ENCODE measurements at places on chromosomes 7 and 10.

DNA sequence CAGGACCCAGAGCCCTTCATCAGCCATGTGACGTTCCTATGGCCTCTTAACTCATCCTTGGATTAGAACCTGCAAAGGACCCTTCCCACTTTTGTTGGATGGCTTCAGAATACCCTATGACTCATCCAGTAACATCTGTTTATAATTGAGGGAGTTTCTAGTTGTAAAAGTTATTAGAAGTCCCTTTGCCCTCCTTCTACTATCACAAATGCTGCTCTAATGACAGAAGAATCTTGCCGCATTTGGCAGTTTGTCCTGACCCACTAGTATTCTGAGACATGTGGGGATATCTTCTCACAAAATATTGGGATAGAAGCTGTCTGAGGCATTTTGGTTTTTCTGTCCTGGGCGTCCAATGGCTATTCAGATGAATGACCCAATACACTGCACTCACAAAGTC lies 251.8 kb upstream of the TMEM72 start:
- DNase-seq = no peak

DNA sequence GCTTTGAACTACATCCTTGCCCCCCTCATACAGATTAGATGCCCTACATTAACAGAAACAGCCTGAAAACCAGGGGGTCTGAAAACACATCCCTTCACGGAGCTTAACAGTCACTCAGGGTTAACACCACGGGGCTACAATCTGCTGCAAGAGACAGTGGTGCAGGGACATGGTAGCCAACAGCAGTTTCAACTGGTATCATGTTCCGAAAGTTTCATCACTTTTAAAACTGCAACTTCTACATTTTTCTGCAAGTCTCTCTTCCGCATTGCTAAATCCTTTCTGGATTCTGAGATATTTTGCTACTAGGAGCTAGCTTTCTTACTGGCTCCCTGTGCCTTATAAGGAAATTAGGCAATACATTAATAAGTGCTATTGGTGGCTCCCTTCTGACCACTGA lies 92.6 kb downstream of the JAZF1 start:
- DNase-seq = no peak

DNA sequence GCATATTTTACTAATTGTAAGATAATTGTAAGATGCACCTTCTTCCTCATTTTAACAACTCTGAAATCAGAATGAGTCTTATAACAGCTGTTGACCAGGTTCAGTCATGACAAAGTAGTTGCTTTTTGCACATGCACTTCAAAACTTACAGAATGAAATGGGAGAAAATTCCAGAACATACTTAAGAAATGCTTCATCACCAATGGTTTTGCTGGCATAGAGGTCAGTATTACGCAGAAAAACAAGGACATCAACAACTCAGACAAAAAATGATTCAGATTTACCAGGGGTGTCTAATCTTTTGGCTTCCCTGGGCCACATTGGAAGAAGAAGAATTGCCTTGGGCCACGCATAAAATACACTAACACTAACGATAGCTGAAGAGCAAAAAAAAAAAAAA lies 13.3 kb downstream of the COL28A1 start:
- DNase-seq = no peak

- no peak for DNase-seq
Observed at GRCh38 chr10:35959252-35959651, 317.2 kb upstream of the FZD8 start.

DNA sequence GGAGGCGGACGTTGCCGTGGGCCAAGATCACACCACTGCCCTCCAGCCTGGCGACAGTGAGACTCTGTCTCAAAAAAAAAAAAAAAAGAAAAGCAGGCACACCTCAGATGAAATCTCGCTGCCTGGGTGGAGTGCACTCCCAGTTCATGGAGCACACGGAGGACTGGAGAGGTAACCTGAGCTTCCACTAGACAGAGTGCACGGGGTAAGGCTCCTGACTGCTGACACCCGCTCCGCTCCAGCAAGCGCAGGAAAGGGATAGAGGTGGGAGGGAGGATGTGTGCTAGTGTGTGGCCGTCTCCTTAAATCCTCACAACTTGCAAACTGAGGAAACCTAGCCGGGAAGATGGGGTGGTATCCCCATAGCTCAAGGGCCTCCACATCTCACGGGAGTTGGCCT lies 50.8 kb downstream of the FAM53B start:
- DNase-seq = no peak

DNA sequence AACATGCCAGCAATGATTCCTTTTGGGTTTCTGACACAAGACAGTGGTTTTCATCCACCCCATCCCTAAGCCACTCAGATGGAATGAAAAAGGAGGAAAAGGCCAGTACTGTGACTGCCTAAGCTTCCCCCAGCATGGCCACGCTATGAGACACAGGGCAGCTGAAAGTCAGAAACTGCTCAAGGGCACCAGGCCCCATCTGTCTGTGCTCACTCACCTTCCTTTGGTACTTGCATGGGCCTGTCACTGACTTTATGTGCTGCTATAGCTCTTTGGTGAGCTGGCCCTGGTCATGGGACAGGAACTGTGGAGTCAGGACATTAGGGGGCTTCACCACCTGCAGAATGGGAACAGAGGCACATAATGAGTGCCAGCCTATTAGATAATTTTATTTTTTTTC lies 21.2 kb upstream of the ACSM6 start:
- DNase-seq = no peak
